ENCODE measurements at places on chromosomes 4 and X.

- DNase-seq, result peak; percentile 81
Observed at GRCh38 chrX:107736781-107737531, 38.6 kb downstream of the TSC22D3 start.

- DNase-seq, result no peak
Observed at GRCh38 chrX:119647552-119648420, 41.6 kb upstream of the NKRF start.

GRCh38 chr4:82885410-82885809 lies 5.5 kb downstream of the SEC31A start:
- DNase-seq, result no peak

GRCh38 chr4:138665851-138666250 lies 349.7 kb upstream of the NOCT start:
- no peak for DNase-seq

DNA sequence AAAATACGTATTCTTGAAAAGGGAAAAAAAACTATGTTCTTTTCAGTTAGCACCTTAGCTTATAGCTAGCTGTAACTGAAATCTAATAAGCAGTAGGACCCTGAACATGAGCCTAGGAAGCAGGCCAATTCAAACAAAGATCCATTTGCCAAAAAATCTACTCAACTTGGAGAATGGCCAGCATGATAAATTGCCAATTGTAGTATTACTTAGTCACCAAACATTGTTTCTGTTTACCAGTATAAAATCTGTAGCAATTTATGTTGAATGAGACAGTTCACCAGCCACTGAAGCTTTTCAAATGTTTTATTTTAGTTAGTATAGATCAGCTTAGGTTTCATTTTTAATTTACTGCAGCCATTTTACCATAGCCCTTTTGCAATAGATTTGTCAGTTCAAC lies 323.6 kb upstream of the DIPK2B start:
- DNase-seq, result no peak

GRCh38 chrX:72545990-72546389 lies 26.7 kb downstream of the HDAC8 start:
- DNase-seq, result no peak
